ENCODE measurements at places on chromosomes 2 and 18.

- DNase-seq: no peak
Observed at GRCh38 chr2:165147186-165148045, 56.4 kb downstream of the SCN3A start.

DNA sequence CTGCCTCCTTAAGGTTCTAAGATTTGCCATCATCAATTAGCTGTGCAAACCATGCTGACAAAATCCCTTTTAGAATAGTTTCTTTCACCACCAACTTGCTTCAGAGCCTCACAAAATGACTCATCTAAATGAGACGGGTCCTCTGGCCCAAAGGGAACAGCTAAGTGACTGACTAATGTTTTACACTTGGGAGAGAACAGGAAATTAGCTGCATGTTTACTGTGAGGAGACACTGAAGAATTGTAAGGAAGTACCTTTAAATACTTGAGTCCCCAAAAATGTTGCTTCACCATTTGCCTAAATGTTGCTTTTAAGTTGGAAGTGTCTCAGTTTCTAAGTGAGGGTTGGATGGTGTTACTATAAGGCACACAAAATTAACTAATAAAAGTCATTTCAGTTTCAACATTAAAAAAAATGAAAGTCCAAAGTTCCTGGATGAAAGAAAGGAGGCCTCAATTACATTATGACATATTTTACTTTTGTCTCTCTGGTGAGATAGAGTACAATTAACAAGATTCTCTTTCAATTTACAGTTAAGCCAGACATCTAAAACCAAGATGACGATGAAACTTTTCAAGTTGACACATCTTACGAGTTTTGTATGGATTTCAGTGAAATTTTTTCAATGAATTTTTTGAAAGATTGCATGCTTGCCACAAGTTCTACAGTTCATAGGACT is 229.1 kb upstream of the FN1 start:
- no peak for DNase-seq

GRCh38 chr18:36650906-36651305 is 177.9 kb downstream of the TPGS2 start:
- DNase-seq: no peak

- no peak for DNase-seq
Observed at GRCh38 chr2:33210626-33211025, 263.9 kb downstream of the LTBP1 start.

GRCh38 chr2:192162392-192163042 is 32.2 kb downstream of the TMEFF2 start:
- DNase-seq: no peak

GRCh38 chr2:73177645-73178255 is 24.6 kb upstream of the NOTO start:
- no peak for DNase-seq

- no peak for DNase-seq
Observed at GRCh38 chr18:26255695-26256622, 29.7 kb downstream of the TAF4B start.

DNA sequence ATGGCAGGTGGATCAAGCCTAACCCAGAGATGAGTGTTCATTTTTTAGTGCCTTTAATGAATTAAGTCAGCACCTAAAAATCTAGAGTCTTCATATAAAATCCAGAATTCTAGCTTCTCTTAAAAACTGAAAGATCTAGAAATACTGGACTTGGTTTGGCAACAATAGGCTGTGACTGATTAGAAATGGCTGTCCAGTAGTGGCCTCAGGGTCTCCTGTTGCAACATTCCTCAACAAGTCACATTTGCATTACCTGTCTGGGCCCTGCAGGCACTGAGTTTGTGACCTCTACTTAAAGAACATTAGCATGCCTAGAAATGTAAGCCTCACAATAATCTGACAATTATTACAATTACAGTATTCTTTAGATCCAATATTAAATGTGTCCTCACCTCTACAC is 33.1 kb downstream of the MBD2 start:
- no peak for DNase-seq

GRCh38 chr2:237025090-237025865 is 60.4 kb upstream of the COPS8 start:
- DNase-seq: no peak

- DNase-seq: no peak
Observed at GRCh38 chr2:1837458-1837857, 93.1 kb upstream of the PXDN start.

DNA sequence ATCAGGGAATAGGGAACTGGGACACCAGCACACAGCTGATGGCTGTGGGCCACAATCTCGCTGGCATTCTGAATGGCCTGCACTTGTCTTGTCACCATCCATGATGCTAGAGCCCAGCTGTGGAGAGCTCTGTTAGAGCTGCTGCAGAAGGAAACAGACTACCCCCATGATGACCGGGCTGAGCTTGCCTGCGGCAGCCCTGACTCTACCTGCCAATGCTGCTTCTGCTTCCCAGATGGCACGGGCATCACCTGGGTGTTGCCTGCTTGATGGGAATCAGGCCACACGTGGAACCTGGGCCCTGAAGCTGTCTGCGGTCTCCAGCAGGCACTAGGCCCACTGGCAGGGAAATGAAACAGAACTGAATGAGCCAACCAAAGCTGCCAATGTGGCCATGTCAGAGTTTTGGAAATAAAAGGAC is 11.2 kb upstream of the DAW1 start:
- DNase-seq: no peak

GRCh38 chr2:27531983-27532382 is 35.3 kb downstream of the GCKR start:
- DNase-seq: no peak

DNA sequence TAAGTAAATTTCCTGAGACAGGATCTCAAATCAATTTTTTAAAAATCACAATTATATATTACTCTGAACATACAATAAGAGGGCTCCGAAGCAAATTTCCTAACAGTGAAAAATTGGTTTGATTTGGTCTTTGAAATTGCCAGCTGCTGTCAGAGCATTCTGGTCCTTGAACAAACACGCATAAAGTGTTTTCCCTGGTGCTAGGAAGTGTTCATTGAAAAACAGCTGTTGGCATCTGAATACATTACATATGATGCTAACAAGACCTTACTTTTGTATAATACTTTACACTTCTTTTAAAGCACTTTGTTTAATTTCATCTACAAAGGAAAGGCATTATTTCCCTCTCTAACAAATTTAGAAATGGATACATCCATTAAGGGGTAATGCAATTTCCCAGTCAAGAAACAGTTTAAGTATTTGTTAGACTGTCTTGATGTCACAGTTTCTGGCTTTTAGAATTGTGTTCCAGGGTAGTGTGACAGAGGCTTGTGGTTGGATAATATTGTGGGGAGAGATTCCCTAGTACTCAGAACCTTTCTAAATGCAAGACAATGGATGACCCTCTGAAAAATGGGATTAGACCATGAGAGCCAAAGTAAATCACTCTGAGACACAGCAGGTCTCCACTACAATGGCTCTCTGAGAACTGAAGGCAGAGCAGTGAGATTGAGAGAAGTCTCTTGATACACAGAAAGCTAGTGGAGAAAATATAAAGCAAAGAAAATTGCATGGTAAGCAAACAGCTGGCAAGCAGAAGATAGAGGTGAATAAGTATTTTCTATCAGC is 299.0 kb downstream of the TRIB2 start:
- no peak for DNase-seq

DNA sequence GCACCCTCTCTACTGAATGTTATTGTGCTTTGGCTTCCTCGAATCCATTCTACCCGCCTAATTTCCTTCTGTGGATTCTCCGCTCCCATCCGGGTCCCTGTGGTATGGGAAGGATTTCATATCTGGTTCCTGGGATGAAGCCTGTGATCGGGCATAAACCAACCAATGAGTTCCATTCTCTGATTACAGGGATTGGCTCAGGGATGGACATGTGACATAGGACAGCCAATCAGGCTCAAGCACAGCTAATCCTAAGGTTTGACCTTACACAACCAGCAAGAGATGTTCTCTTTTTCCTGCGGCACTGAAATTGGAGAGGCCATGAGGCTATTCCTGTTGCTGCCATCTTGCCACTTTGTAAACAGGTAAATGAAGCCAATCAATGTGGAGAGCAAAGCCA is 168.1 kb upstream of the SMAD2 start:
- DNase-seq: no peak

DNA sequence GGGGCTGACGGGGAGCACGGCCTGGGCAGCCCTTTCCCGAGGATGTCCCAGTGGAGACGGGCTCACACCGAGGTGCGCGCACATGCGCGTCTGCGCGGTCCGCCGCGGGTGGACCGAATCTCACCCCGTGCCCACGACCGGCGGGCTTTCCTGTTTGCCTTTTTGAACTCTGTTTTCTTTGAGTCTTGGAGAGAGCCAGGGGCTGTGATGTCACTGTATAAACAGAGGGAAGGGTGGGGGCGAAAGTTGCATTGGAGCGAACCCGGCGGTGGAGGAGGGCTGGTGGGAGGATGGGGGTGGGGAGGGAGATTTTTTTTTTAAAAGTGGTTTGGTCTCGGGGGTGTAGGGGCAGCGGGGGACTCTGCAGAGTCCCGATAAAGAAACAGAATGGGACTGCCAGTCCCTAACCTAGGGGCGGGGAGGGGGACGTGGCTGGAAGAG is 141.2 kb upstream of the CTAGE1 start:
- DNase-seq: no peak

- no peak for DNase-seq
Observed at GRCh38 chr2:60633615-60634014, 80.2 kb upstream of the BCL11A start.

DNA sequence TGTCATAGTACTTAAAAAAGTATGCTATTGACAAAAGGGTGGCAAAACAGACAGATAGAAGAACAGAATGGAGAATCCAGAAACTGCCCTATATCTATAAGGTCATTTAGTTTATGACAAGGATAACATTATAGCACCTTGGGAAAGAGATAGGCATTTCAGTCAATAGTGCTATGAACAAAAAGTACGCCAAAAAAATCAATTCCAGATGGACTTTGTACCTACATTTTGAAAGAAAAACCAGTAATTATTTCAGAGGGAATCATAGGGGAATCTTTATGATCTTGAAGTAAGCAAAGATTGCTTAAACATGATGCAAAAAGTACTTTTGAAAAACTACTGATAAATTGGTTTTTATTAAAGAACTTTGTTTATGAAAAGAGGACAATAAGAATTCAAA is 59.9 kb upstream of the SETBP1 start:
- DNase-seq: no peak

DNA sequence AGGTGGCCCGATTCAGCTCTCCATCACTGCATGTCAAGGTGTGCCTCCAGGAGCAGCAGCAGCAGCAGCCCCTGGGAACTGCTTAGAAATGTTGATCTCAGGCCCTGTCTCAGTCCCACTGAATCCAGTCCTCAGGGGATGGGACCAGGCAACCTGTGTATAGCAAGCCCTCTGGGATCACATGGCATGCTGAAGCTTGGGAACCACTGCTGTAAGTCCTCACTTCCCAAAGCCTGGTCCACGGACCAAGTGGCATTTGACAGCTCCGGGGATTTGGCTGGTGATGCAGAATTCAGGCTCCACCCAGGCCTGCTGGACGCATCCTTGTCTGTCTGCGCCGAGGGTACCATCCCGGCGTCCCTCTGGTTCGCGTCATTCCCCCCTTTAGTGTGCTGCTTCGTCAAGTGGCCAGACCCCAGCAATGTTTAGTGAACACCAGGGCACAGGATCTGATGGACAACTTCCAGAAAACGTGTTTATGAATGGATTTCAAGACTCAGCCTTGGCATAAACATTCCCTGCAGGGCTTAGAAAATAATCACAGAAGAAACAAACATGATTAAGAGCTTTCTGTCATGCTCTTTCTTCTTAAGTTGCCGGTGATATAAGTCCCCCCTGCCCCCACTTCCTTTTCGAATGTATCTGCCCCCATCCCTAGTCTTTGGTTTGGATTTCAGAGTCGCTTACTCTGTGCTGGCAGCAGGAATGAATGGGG is 234.0 kb downstream of the GBX2 start:
- DNase-seq: no peak

DNA sequence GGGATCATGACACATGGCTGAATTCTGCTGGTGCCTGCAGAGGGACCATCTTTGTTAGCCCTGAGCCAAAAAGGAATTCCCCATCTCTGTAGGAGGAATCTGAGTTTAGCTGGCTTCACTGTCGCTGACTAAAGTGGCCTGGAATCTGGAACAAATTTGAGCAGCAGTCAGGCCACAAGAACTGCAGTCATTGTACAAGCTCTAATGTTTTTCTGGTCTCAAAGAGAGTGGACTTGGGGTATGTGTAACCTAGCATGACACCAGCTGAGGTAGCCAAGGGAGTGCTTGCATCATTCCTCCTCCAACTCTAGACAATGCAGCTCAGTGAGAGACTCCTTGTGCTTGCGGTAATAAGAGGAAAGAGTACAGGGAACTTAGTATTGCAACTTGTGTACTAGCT is 539.1 kb upstream of the LRRTM4 start:
- DNase-seq: no peak

DNA sequence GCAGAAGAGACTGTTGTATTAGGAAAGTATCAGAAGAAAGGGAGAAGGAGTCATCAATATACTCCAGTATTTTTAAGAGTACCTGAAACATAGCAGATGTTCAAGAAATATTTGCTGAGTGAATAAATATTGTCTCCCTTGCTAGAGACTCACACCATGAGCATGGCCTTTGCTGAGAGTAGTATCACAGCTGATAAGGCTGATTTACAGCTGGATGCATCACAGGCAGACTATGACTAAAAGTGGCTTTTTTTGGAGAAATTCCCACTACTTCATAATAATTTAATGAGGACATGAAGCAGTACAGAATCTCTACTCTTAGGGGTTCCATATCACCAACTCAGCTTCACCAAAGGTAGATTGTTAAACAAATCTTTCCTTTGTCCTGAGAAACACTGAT is 373.3 kb downstream of the RBM43 start:
- DNase-seq: no peak

- no peak for DNase-seq
Observed at GRCh38 chr2:33655626-33656320, 56.7 kb upstream of the FAM98A start.

- peak; percentile 10 for DNase-seq
Observed at GRCh38 chr2:60806988-60807681, 51.1 kb downstream of the PAPOLG start.

DNA sequence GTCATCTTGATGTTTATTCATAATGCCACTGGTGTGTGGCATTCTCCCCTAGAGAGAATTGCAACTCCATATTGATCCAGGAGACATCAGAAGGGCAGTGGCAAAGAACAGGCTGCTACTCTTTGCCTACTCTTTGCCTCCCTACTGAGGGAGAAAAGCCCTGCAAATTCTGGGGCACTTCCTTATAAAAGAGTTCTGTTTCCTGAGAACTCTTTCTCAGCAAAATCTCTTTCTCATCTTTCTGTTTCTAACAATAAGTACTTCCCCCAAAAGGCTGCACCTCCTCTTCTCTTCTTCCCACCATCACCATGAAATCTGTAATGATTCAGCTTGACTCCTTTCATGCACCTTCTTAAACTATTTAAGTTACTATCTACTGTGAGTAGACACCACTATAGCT is 270.3 kb downstream of the MREG start:
- no peak for DNase-seq

- no peak for DNase-seq
Observed at GRCh38 chr2:16420421-16420820, 245.2 kb downstream of the CYRIA start.

- no peak for DNase-seq
Observed at GRCh38 chr18:60069145-60069544, 169.3 kb downstream of the PMAIP1 start.

GRCh38 chr2:239690651-239691631 is 290.1 kb upstream of the HDAC4 start:
- DNase-seq: no peak
